ENCODE measurements at places on chromosomes 3 and 15. TPM values are rescaled to one million over a fixed set of nuclear protein-coding genes. Genes with fewer than 3 reads are reported as not detected.

- DNase-seq, result no peak
These were observed 227.5 kb downstream of the NEK10 start for GRCh38 chr3:27141668-27142067.

DNA sequence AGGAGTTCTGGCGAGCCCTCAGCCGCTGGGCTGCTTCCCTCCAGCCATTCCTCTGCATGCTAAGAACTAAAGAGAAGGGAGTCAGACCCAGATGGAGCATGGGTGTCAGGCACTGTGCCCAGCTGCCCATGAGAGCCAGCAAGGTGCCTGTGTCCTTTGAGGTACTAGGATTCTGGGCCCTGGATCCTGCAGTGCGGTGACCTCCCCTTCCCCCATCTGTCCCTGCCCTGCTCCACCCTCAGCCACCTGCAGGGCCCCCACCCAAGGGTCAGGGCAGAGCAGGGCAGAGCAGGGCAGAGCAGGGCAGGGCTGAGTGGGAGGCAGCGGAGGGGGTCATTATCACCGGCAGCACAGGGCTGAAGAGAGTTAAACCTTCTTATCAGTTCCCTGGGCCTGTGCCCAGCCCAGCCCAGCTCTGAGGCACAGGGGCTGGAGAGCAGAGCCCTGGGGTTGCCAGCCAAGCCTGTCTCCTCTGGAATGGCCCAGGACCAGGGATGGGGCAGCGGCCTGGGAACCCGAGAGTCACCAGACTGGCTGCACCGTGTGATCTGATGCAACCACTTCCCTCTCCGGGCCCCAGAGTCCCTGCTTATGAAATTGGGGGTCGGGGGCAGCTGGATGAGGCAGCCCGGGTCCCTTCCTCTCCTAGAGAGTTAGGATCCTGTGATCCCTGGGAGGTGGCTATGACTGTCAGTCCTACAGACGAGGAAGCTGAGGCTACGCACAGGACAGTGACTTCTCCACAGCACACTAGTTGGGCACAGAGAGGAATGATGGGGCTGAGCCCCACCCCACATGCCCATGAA lies 17.3 kb downstream of the ZDHHC19 start:
- DNase-seq, result no peak

DNA sequence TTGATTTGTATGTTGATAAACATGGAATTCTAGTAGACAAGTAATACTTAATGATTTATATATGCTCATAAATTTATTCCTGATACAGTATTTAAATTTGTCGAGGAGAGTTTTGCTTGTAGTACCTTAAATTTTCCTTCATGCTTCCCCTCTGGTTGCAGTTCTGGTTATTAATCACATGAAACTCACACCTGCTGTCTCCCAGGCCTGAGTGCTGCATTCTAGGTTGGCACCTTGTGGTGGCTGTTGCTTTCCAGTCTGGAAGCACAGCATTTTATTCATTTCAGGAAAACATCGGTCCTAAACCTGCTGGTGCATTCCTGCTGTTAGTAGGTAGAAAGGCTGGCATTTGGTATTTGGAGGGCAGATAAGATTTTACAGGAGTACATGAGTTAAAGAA lies 44.9 kb downstream of the ATP1B3 start:
- DNase-seq, result no peak

- peak; percentile 69 for DNase-seq
These were observed 2.9 kb upstream of the RPS17 start for GRCh38 chr15:82543160-82543559.

DNA sequence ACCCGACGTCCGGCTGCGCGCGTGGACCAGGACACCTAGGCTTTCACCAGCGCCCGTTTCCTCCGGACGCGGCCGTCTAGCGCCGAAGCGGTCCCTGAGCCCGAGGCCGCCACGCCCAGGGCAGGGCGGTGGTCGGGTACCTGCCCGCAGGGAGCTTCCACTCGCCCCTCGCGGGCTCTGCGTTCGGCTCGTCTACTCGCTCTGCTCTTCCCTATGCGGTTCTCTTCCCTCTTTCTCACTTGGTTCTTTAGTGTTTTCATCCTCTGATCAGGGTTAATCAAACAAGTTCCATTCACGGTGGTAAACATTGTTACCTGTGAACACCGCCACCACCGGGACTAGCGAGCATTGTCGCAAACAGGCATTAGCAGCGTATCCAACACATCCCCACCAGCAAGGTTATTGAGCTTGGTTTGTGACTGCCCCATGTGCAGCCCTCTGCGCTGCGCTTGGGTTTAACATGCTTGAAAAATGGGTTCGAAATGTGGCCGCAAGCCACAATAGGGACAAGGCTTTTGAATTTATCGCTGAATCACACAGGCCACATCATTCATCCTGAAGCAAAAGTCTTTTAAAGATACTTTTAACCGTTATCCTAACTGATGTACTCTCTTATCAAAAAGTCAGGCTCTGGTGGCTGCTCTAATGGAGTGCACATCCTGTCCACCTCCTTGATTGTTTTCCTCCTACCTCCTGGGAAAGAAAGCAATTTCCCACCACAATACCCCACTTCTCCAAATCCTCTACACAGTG lies 843 bp upstream of the CD47 start:
- no peak for DNase-seq

DNA sequence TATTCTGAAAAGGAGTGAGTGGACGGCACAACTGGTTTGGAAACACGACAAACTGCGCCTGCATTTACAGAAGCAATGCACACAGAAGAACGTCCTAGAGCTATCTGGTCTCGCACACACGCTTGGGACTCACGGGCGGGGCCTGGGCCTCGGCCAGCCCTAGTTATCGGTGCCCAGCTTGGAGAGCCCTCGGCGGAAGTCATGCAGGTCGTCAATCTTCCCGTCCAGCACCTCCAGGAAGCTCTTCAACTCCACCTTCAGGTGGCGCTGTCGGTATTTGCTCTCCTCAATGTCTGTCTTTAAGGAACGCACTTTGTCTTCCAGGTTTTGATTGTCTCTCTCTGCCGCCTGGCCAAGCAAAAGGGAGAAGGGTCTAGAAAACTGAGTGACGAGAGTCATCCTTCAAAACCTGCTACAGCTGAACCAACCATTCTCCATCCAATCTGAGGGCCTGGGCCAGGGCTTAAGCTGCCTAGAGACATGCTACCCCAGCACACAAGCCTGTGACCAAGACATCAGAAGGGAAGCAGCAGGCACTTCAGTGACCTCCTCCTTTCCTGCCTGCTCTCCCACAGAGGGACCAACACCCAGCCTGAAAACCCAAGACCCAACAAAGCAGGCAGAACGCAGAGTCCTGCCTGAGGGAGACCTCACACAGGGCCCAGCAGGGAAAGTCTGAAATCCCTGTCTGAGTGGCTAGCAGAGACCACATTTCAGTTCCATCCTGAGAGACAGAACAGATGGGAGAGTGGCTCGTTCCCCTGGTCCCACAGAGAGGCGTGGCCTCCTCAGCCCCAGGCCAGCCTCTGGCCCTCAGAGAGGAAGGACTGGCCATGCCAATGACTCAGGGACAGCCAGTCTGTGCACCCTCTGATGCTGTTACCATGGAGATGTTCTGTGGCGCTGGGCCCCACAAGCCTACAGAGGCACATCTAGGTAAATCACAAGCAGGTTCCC lies 40.4 kb downstream of the WHAMM start:
- peak; percentile 21 for DNase-seq

DNA sequence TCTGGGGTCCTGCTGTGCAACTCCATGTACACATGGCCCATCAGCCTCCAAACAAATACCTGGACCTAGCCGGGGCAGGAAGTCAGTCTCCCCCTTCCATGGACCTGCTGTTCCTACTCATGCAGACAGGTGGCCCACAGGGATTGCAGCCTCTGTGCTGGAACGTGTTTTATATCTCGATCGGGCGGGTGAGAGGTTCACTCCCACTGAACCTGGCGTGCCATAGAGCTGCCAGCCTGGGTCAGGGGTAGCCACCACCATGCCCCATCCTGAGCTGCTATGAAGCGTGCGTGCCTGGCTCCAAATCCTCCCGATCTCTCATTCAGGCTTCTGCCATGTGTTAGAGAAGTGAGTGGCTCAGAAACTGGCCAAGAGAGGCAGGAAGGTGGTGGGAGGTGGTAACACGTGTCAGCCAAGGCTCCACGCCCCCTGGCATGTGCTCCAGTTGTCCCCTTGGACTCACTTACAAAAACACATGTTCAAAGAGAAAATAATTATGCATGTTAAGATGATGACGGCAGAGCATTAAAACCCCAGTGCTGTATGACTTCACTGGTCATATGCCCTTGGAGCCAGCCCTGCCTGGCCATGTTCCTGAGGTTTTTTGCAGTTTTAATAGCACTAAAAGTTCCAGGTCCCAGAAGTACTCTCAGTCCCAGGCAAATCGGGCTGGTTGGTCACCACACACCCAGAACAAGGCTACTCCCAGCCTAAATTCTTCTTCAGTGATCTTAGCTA lies 30.6 kb downstream of the CTSH start:
- no peak for DNase-seq

DNA sequence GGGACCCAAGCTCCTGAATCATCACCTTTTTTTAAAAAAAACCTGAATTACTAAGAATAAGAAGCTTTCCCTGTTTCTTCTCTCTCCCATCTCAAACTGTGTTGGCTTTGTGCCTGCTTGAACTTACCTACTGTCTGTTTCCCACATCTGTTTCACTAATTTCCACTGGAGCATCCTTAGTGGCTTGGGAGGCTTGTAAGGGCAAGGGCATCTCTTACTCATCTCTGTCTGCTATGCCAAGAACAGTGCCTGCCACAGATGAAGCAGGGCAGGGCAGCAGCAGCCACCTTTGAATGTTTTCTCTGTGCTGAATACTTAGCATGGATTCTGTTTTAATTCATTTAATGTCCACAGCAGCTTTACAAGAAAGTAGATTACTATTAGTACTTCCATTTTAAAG lies 42.3 kb downstream of the SNRK start:
- no peak for DNase-seq

DNA sequence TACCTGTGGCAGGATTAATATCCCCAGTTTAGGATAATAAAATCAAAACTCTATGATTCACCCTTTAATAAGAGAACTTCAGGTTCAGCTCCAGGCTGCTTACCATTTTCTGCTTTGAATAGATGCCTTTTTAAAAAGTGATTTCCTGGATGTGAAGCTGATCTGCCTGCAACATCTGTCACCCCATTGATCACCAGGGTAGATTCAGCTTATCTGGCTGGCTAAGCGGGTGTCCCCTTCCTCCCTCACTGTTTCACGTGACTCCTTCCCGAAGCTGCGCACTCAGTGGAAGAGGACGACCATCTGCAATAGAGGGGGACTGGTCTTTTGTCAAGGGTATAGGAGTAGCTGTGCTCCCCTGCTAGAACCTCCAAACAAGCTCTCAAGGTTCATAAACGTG lies 128.1 kb downstream of the IL1RAP start:
- DNase-seq, result no peak

- peak; percentile 5 for DNase-seq
These were observed 30.8 kb downstream of the MLH1 start for GRCh38 chr3:37024092-37024491.

Gene MED12L
- 1.1 TPM for total RNA-seq

Gene HOMER2
- total RNA-seq, result 25.2 TPM
